Activated effector memory CD4-positive, alpha-beta T cell treated with anti-CD3 and anti-CD28 coated beads, Interleukin-2, amount 50 U/mL, for 16 hours (primary cell): ENCODE measurements at places on chromosomes 7 and 10.

DNA sequence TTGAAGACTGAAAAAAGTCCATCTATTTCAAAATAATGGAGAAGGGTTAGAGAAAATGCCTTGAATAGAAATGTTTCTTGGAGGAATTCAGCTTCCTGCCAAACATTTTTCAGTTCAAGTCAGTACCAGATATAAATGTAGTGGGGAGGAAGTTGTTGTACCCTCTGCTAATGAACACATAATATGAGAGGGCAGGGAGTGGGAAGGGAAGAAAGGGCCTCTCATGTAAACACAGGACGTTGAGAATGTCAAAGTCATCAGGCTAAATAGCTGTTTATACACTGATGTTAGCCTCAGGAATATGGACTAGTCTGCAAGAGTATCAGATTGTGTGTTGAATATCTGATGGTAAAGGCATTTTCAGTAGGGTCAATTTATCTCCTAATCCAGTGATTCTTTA is 37.0 kb downstream of the GPR37 start:
- no peak for DNase-seq

GRCh38 chr7:40747856-40748255 is 613.1 kb downstream of the SUGCT start:
- DNase-seq = no peak

- no peak for DNase-seq
These were observed 1.2 kb downstream of the PDZD7 start for GRCh38 chr10:101029520-101030295.

DNA sequence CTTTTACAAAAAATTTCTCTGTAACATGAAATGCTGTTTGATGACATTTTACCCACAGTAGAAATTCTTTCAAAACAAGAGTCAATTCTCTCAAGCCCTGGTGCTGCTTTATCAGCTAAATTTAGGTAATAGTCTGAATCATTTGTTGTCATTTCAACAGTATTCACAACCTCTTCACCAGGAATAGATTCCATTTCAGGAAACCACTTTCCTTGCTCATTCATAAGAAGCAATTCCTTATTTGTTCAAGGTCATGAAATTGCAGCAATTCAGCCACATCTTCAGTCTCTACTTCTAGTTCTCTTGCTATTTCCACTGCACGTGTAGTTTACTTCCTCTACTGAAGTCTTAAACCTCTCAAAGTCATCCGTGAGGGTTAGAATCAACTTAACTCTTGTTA is 14.1 kb downstream of the STAG3 start:
- no peak for DNase-seq

DNA sequence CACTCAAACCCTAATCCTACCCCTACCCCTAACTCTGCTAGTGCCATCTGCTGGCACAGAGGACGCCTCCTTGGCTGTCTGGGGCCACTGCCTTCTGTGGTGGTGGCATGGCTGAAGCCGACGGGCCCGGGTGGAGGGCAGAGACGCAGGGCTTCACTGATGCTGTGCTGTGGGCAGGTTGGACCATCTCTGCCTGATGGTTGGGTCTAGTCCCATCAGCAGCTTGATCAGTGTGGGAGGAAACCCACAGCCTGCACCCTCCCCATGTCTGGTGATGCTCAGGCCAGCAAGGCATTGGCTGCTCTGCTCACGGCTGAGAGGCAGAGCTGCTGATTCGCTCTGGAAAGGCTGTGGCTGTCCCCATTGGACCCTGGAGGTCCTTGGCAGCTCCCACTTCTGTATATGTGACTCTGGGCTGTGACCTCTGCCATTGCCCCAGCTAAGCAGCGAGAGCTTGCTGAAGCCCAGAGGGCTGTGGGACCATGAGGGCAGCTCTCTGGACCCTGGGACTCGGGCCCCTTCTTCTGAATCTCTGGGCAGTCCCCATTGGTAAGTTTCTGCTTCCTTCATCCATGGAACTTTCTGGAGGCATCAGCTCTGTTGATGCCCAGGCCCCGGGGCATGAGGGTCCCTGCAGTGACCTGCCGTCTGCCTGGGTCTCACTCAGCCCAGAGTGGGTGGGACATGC is at the start of gene SCART1:
Gene SCART1 (plus strand): TSS at position 430 of the 688 bp plus-strand sequence. CDS start 53 bp downstream, at position 483.
- DNase-seq = peak; percentile 65
